ENCODE measurements at places on chromosomes 12 and 14.

GRCh38 chr12:115752913-115753726 lies 524.4 kb downstream of the MED13L start:
- peak; percentile 30 for DNase-seq

DNA sequence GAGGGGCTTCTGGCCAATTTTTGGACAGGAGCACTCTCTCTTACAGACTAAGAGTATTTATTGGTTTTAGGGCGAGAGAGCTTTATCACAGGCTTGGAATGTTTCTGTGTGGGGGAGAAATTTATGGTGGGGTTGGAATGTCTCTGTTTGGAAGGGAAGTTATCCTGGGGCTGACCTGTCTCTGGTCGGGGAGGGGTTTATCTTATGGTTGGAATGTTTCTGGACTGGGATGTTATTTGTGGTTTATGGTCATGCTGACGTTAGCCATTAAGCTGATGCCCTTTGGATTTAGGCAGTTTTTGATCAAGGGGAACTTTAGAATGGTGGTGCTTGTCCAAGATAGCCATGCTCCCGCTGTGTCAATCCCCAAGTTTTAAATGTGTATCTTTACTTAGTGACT lies 614.8 kb downstream of the DIO2 start:
- no peak for DNase-seq

DNA sequence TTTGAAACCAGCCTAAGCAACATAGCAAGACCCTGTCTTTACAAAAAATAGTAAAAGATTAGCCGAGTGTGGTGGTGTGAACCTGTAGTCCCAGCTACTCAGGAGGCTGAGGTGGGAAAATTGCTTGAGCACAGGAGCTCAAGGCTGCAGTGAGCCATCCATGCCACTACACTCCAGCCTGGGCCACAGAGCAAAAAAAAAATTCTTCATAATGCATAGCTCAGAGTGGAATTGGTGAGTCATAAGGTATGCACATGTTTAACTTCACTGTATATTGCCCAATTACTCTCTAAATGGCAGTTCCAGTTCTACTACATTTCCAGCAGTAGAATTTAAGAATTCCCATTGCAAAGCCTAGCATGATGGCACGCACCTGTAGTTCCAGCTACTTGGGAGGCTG lies 26.8 kb upstream of the CLIP1 start:
- DNase-seq, result peak; percentile 62

- no peak for DNase-seq
Observed at GRCh38 chr12:108728820-108729611, 2.3 kb downstream of the CORO1C start.

DNA sequence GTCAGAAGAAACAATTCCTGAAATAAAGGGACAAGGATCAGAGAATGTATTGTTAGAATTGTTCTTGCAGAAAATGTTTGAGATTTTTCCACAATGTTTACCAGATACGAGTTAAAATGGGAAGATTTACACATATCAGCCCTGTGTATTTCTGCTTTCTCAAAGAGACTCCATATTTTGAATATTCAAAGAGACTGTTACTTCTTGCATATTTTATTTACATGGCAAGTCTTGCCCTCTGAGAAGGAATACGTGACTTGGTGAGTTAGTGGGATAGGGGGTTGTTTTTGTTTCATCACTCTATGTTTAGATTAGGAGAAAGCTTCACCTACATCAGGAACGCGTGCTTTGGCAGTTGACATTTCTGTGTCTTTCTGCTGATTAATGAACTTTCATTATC lies 56.1 kb upstream of the ZDHHC17 start:
- no peak for DNase-seq

GRCh38 chr14:99325591-99325990 lies 53.6 kb upstream of the BCL11B start:
- no peak for DNase-seq

All from Calu3 (cell line).